ENCODE measurements at places on chromosomes 11 and 22. TPM values are rescaled to one million over a fixed set of nuclear protein-coding genes. Genes with fewer than 3 reads are reported as not detected.
A peak's percentile ranks its signal among the peaks of the same experiment; 100 is the strongest.

DNA sequence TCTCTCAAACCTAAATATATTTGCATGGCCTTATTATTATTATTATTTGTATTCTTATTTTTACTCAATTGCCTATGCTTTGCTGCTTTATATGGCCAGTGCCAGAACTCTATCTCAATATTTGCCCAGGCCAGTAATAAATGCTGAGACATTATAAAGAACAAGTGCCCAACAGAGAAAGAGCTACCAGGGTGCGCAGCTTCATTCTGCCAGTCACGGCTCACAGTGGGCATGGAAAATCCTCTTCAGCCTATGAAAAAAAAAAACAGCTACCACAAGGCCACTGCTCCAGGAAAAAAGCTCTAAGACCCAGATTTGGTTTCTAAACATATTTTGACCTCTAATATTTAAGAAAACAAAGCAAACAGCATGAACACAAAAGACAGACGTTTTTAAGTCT is 1223.6 kb downstream of the LRRC4C start:
- no peak for DNase-seq
- no peaks in the 10 kb centered on the region for H3K27me3 ChIP-seq
- H3K36me3 ChIP-seq: no peaks in the 10 kb centered on the region
- no peak overlapping the region for H3K27ac ChIP-seq

DNA sequence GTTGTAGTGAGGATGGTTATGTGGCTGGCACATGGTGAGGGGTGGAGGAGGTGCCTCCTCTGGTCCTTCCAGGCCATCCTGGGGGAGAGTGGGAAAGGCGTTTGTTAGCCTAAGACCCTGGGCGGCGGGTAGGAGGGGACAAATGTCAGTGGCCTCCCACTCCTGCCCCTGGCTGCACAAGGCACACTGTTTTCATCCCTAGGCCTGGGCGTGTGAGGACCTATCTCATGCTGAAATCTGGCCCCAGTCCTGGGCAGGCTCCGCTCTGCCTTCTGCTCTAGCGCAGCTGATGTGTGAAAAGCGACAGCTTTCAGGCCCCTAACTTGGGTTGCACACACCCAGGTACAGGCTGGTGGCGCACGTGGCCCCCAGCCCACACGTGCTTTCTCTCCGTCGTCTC is 32.1 kb downstream of the DAGLA start:
- H3K4me1 ChIP-seq: no peaks in the 10 kb centered on the region
- no peaks in the 10 kb centered on the region for H3K36me3 ChIP-seq
- no peak overlapping the region for H3K4me3 ChIP-seq
- no peak for DNase-seq

DNA sequence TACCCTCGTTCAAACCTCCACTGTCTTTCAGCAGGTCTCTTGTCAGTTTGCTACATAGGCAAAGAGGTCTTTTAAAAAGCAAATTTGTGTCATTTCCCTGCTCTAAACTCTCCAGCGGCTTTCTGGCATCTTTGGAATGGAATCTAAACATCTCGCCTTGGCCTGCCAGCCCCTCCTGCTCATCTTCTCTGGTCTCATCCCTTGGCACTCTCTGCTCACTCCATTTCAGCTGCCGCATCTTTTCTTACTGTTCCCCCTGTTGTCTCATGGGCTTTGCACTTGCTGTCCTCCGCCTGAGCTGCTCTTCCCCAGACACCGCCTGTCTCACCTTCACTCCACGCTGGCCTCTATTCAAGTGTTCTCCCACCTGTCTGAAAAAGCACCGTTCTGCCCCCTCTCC is 46.6 kb downstream of the BMAL1 start:
- no peaks in the 10 kb centered on the region for H3K27me3 ChIP-seq
- H3K4me3 ChIP-seq: no peak overlapping the region
- no peaks in the 10 kb centered on the region for H3K4me1 ChIP-seq
- H3K27ac ChIP-seq: no peak overlapping the region

GRCh38 chr11:77590194-77590782 is 535 bp downstream of the AQP11 start:
- DNase-seq: no peak
- no peaks in the 10 kb centered on the region for H3K36me3 ChIP-seq

DNA sequence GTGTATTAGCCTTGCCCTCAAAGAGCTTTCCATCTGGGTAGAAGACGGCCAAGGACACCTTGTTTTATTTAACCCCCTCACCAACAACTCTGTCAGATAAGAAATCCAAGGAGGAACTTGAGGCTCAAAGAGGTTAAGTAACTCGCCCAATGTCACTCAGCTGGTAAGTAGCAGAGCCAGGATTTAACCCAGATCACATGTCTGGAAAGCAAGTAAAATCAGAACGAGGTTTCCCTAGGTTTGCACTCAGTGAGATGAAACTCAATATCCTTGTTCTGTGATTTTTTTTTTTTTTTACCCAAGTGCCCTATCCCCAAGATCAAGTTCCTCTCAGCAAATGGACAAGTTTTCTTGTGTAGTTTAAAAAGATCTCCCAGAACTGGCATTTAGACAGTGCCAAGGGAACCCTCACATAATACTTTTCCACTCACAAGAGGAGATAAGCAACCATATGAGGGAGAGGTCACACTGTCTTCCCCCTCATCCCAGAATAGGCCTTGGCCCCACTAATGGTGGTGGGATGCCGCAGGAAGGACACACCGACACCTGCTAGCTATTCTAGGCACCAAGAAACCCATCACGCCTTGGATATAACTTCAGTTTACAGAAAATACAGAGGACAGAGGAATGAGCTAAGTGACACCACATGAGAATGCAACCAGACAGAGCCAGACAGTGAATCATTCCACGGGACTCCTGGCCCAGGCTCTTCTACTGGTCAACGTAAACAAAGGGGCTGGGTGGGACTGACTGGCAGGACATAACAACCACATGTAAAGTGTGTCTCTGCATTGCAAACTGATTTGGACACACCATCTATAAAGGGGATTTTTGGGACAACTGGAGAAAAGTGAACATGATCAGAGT is 8.6 kb upstream of the ARAP1 start:
- no peak overlapping the region for H3K27ac ChIP-seq
- no peak for DNase-seq
- H3K4me3 ChIP-seq: no peak overlapping the region
- no peaks in the 10 kb centered on the region for H3K36me3 ChIP-seq

GRCh38 chr11:94539420-94539819 is 4.3 kb upstream of the FUT4 start:
- no peak for DNase-seq
- H3K27ac ChIP-seq: no peak overlapping the region
- no peaks in the 10 kb centered on the region for H3K4me1 ChIP-seq
- H3K4me3 ChIP-seq: no peak overlapping the region
- H3K27me3 ChIP-seq: no peaks in the 10 kb centered on the region

GRCh38 chr11:116798368-116798767 is 6.7 kb upstream of the APOA5 start:
- H3K27me3 ChIP-seq: peaks cover 6% of the 10 kb centered on the region
- no peaks in the 10 kb centered on the region for H3K4me1 ChIP-seq
- H3K36me3 ChIP-seq: no peaks in the 10 kb centered on the region
- no peak overlapping the region for H3K4me3 ChIP-seq

- peaks cover 14% of the 10 kb centered on the region for H3K27me3 ChIP-seq
- no peak for DNase-seq
- H3K4me3 ChIP-seq: no peak overlapping the region
- H3K36me3 ChIP-seq: peaks cover 23% of the 10 kb centered on the region
- H3K27ac ChIP-seq: no peak overlapping the region
Measured at GRCh38 chr22:29697853-29698598, 21.8 kb upstream of the CABP7 start.

DNA sequence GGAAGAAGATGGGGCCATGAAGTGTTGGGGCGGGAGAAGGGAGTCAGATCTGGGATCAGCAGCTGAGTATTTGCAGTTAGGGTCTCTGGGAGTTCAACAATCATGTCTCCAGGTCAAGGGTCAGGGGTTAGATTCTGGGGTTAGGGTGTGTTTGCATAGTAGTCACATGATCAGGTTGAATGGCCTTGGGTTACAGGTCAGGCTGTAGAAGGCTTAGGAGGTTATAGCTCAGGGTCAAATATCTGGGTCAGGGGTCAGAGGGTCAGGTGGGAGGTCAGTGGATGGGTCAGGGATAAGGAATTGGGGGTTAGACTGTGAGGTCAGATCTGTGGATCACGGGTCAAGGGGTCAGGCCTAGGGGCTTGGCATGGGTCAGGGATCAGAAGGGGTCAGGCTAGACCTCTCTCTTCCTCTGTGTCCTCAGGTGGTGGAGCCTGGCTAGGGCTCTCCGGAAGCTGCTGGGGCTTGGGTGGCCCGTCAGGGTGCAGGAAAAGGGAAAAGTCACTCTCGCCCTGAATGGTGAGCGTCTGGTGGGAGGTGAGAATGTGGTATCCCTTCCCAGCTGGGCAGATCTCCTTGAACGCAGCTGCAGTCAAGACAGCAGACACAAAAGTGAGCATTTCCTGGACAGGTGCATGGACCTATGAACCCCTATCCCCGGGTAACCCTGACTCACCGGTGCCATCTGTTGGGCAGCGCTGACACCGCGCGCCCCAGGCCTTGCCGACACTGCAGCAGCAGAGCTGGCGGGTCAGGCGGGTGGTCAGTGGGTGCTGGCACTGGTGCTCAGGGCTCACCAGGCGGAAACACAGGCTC is 6.4 kb downstream of the LTBP3 start:
- H3K27ac ChIP-seq: peak overlapping the region; percentile 4
- DNase-seq: peak; percentile 73
- no peak overlapping the region for H3K4me3 ChIP-seq
- H3K27me3 ChIP-seq: no peaks in the 10 kb centered on the region

- H3K4me3 ChIP-seq: no peak overlapping the region
- no peak overlapping the region for H3K27ac ChIP-seq
- no peak for DNase-seq
- H3K4me1 ChIP-seq: no peaks in the 10 kb centered on the region
- H3K27me3 ChIP-seq: peaks cover 2% of the 10 kb centered on the region
Measured at GRCh38 chr22:22576244-22576988, 17.4 kb upstream of the PRAME start.

DNA sequence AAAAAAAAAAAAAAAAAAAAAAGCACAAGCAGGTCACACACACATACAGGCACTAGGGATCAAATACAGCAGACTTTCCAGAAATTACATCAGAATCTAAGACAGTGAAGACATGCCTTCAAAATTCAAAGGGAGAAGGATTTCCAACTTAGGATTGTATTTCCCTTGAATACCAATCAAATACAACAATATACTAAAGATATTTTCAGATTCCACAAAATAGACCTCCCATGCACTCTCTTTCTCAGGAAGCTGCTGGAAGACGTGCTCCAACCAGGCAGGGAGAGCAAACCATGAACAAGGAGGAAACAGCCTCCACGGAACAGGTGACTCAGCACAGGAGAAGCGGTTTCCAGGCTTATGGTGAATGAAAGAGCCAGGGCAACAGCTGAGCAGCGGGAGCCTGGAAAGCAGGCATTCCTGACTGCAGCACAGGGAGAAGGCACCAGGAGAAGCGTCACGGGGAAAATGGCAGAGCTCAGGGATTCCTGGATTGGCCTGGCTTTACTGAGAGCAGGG is 32.0 kb downstream of the TMEM184B start:
- no peak overlapping the region for H3K27ac ChIP-seq
- no peak overlapping the region for H3K4me3 ChIP-seq
- DNase-seq: no peak
- H3K4me1 ChIP-seq: no peaks in the 10 kb centered on the region

DNA sequence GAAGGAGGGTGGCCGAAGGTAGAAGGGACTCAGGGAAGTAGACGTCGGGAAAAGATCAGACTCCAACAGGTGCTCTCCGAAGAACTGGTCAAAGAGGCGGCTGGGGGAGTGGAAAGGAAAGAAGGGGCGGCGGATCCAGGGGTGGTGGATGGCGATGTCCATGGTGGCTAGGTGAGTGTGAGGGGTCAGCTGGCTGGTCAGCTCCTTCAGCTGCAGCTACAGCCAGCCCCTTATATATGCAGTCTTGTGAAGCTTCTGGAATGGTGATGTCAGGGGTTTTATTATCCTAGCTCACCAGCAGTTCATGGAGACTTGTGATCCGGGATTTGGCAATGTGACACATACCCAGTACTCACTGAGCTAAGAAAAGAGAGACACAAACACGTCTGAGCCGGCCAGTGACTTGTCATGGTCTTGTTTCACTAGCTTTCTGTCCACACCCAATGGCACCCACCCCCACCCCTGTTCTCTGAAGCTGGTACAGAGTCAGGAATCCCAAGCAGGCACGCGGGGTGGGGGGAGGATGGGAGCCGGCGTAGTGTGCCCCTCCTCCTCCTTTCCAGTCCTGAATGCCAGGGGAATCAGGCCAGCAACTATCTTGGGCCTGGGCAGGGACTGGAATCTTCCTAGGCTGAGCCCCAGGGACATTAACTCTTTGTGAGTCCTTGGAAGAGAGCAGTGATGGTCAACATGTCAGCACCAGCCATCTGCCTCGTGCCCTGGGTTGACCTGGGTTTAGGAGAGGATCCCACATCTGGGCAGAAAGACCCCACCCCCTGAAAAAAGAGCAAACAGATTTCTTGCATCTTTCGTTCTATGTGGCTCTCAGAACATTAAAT is at the start of gene CRYAB:
Gene CRYAB, minus strand, starts transcription at position 208 of the 839 bp plus-strand sequence. Its CDS starts 46 bp downstream, at position 162.
- peaks cover 44% of the 10 kb centered on the region for H3K27me3 ChIP-seq
- H3K4me3 ChIP-seq: no peak within 1 kb of the TSS
- H3K36me3 ChIP-seq: no peaks in the 10 kb centered on the region
- no peaks in the 10 kb centered on the region for H3K4me1 ChIP-seq
- H3K27ac ChIP-seq: no peak within 1 kb of the TSS

GRCh38 chr11:33134276-33134675 is 27.0 kb downstream of the CSTF3 start:
- DNase-seq: no peak
- H3K27me3 ChIP-seq: no peaks in the 10 kb centered on the region
- H3K4me3 ChIP-seq: no peak overlapping the region
- H3K36me3 ChIP-seq: peaks cover 4% of the 10 kb centered on the region

- H3K4me1 ChIP-seq: peaks cover 38% of the 10 kb centered on the region
- no peak overlapping the region for H3K27ac ChIP-seq
- H3K36me3 ChIP-seq: no peaks in the 10 kb centered on the region
- DNase-seq: no peak
Measured at GRCh38 chr22:26479043-26479791, 4.4 kb downstream of the HPS4 start.

GRCh38 chr11:77446911-77447629 is 26.8 kb downstream of the PAK1 start:
- no peak for DNase-seq
- no peak overlapping the region for H3K27ac ChIP-seq
- H3K36me3 ChIP-seq: no peaks in the 10 kb centered on the region
- no peaks in the 10 kb centered on the region for H3K4me1 ChIP-seq
- H3K27me3 ChIP-seq: no peaks in the 10 kb centered on the region

DNA sequence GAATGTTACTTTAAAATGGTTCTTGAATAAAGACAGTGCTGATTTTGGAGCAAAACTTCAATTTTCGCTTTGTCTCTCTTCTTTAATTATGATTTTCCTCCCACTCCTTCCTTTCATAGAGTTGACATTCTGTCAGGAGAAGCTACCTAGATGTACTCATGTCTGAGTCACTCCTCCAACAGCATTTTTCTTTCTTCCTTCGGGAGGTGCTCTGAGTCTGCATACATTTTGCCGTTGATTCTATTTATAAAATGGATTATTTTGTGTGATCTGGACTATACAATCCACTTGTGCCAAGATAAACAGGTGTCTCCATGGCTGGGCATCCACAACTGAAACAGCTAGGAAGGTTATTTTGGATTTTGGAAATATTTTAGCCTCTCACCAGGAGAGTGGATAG is 588.3 kb upstream of the ANO5 start:
- no peak overlapping the region for H3K4me3 ChIP-seq
- no peak overlapping the region for H3K27ac ChIP-seq
- H3K36me3 ChIP-seq: no peaks in the 10 kb centered on the region
- DNase-seq: no peak
- H3K27me3 ChIP-seq: no peaks in the 10 kb centered on the region
- no peaks in the 10 kb centered on the region for H3K4me1 ChIP-seq

The HEPN1 gene
- not detected for total RNA-seq

The MMP8 gene
- total RNA-seq: not detected

The CDC42BPG gene
- 9.7 TPM for total RNA-seq

The ZP1 gene
- total RNA-seq: not detected

The OR52A1 gene
- not detected for total RNA-seq

The RIMBP3C gene
- total RNA-seq: not detected

The CREB3L1 gene
- not detected for total RNA-seq

The AGBL2 gene
- 9.9 TPM for total RNA-seq

The ISX gene
- not detected for total RNA-seq

Data from T-cell (primary cell).